Skeletal muscle tissue (tissue), 5 donors: ENCODE measurements at places on chromosomes 1 and 21. TPM values are rescaled to one million over a fixed set of nuclear protein-coding genes. Genes with fewer than 3 reads are reported as not detected.

Gene TDRD10
- 1.0 TPM for total RNA-seq

Gene RBP7
- 11.0 TPM for total RNA-seq

Gene TMIGD3
- 1.6 TPM for total RNA-seq

Gene MRPL24
- total RNA-seq: 36.5 TPM

Gene CELA2A
- total RNA-seq: not detected

Gene AMY2A
- total RNA-seq: not detected

Gene IARS2
- total RNA-seq: 78.3 TPM

Gene PEX19
- total RNA-seq: 30.3 TPM

Gene LCE3E
- not detected for total RNA-seq

Gene RGS8
- not detected for total RNA-seq

Gene NBPF4
- not detected for total RNA-seq

Gene SLC45A3
- total RNA-seq: 2.1 TPM

Gene PADI2
- total RNA-seq: 33.9 TPM
